ENCODE measurements at places on chromosomes 7 and 10.

DNA sequence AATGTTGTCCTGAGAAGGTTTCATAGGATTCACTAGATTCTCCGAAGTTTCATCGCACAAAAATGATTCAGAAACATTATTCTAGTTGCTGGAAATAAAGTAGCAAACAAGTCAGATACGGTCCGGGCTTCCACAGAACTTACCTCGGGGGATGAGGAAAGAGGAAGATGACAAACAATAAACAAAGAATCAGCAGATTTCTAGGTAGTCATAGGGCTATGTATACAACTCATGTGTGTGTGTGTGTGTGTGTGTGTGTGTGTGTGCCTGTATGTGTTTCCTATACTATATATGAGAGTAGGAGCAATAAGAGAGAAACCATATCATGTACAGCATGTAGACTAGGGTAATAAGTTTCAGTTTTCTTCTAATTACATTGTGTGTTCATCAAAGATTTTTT is 16.5 kb downstream of the TMEM236 start:
- DNase-seq = no peak

GRCh38 chr10:101123085-101123814 is 7.8 kb upstream of the TLX1 start:
- DNase-seq = no peak

DNA sequence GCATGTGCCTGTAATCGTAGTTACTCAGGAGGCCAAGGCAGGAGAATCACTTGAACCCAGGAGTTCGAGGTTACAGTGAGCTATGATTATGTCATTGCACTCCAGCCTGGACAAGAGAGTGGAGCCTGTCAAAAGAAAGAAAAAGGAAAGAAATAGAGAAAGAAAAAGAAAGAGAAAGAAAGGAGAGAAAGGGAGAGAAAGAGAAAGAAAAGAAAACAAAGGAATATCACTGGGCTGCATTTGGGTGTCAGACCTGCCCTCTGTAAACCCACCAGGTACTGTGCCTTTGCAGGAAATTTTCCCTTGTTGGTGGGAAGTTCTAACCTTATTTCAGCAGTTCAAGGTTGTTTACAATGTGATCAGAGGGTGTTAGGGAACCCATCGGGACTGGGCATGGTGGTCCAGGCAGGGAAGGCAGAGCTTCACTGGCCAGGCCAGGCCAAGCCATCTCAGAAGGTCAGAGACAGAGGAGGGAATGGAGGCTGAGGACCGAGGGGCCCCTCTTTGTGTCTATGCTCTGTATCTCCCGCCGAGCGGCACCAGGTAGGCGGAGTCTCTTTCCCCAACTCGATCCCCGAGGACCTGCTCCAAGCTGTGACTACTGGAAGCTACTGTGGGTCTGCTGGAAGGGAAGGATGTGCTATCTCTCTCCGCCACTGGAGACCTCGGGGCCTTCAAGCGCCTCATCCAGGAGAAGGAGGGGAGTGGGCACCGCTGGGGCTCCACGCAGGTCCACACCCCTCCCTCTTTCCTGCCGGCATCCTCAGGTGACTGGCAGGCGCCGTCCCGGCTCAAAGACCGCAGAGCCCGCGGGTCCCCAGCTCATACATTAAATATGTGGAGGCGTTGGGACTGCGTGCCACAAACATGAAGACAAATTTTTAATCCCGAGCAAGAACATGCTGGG is 15.2 kb upstream of the KAZALD1 start:
- DNase-seq = no peak

DNA sequence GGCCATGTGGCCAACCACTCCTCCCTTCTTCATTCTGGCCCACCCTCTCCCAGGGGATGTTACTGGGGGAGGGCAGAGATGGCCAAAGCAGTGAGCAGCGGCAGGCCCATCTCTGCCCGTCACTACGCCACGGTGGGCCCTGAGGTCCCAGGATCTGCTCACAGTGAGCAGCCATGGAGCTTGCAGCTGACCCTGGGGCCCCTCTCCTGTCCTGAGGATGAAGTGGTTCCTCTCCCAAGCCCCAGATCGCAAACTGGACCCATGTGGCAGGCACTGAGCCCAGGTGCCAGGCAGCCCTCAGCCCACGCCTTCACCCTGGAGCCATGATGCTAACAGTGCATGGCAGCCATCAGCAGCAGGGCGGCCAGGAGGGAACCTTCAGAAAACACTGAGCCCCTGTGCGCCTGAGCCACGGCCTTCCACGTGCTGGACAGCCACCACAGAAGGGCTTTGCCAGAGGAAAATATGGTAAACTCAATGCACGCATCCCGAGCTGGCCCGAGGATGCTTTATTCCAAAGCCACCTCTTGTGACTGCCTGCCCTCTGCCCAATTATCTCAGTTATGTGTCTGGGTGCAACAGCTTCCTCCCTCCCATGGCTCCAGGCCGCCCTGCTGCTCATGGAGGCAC is 485.7 kb downstream of the PTPRN2 start:
- DNase-seq = no peak

DNA sequence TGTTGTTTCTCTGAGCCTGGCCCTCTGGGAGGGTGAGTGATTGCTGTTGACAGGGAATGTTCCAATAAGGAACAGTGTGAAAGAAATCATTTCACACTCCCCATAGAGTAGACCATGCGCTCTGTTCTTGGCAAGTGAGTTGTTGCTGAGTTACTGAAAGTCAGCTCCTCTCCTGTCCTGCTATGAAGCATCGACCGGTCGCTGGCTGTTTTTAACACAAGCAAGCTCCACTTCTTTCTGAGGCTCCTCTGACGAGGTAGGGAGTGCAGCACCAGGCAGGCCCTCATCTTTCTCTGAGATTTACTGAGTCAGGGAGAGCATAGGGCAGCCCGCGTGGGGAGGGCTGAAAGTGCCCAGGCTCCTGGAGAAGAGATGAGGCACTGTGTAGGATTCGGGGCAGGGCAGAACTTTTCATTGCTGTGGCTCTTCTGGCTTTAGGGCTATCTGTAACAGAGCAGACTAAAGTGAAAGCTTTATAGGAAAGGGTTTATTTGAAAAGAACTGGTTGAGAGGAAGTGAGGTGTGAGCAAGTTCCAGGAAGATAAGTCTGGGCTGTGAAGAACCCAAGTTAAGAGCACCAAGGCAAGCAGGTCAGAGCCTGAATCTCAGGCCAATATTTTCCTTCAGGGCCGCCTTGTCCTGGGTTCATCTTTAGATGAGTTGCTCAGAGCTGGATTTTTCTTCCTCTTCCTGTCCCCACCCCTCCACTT is 332.2 kb downstream of the CCSER2 start:
- DNase-seq = no peak

GRCh38 chr7:37784015-37784414 is 64.4 kb upstream of the NME8 start:
- DNase-seq = no peak

DNA sequence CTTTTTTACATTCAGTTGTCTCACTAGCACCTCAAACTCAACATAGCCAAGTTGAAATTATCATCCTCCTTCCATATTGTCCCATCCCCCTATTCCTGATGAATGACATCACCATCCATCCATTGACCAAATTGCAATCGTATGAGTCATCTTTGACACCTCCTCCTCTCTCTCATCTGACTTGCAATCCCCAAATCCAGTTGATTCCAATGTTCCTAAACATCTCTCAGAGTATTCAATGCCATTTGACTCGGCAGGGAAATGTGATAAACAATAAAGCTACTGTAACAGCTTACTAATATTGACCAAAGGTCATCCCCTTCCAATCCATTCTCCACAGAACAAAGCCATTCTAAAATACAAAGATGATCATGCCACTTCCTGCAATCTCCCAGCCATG is 1047.8 kb downstream of the NRG3 start:
- DNase-seq = no peak

- DNase-seq = no peak
These were observed 22.7 kb downstream of the SLC35G1 start for GRCh38 chr10:93916257-93917063.

DNA sequence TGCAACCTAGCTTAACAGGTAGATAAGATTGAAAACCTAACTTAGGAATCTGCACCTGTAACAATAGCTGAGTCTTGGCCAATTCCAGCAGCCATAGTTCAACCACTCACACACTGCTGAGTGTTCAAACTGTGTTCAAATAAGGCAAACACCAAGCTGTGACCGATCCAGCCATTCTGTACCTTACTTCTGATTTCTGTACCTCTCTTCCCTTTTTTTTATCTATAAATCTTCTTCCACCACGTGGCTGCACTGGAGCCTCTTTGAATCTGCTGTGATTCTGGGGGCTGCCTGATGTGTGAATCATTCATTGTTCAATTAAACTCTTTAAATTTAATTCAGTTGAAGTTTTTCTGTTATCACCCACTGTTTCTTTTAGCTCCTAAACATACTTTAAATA is 15.7 kb upstream of the FOXL3 start:
- DNase-seq = no peak

GRCh38 chr7:42720012-42720411 is 191.9 kb downstream of the C7orf25 start:
- no peak for DNase-seq

- DNase-seq = no peak
These were observed 9.7 kb downstream of the MIOS start for GRCh38 chr7:7576344-7576743.

DNA sequence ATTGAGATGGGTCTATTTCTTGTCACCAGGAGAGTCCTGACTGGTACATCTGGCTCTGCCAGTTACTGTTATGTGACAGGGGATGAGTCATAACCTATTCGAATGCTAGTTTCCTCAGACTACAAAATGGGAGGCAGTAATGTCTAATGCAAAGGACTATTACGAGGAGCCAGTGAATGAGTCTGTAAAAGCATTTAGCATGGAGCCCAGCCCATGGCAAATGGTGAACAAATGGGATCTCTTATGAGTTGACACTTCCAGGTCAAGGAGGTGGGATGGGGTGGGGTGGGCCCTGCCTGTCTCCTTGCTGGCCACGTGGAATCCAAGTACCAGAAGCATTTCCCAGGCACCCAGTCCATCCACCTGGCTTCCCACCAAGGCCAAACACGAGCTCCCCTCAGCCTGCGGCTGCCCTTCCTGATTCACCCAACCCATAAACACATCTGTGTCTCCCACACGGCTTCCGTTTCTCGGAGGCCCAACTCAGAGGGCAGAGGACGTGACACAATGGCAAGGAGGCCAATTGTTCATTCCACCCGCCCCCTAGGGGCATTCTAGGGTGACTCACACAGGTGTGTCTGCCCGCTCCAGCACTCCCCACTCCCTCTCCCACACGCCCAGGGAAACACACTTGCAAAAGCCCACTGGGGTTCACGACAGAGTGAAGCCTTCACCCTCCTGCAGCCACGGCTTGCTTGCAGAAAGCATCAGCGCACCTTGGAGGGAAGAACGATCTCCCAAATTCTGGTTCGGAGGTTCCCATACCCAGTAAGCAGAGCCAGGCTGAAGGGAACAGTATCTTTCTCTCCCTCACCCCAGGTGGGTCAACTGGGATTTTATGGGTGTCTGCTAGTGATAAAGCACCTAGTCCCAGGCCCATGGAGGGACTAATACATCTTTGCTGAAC is 109.8 kb downstream of the SH3PXD2A start:
- DNase-seq = peak; percentile 61

DNA sequence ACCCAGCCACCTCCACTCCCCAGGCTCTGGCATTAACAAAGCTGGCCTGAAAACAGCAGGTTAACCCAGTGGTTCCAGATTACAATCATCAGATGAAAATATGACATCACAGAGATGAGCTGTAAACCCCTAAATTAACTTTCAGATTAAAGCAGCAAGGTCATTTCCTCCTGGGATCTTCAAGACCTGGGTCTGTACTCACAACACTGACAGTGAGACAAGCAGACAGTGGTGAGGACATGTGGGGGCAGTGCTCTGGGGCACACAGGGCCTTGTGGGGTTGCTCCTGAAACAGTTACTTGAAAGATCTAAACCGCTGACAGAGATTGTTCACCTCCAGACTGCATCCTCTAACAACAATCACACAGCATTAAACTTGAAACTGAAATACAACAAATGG is 134.1 kb downstream of the ZNF438 start:
- no peak for DNase-seq

DNA sequence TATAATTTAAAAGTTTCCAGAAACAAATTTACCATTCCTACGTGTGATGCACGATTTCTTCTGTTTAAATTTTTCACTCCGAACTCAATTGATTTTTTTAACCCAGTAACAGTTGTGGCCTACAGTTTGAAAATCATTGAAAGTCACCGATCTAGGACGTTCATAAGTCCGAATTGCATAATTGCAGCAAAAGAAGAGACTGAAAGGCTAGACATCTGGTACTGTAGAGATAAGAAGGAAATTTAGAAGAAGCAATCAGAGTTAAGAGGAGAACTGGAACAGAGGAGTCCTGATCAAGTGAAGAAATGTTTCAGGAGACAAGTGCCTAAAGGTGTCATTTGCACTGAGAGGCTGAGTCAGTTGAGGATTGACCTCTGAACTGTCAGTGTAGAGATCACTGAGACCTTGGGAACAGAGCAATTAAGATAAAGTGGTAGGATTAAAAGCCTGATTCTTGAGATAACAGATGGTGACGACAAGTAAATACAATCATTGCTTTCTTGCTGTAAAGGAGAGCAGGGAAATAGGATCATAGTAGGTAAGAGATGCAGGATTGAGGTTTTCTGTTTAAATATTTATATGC is 73.5 kb downstream of the ZFAND4 start:
- DNase-seq = no peak

DNA sequence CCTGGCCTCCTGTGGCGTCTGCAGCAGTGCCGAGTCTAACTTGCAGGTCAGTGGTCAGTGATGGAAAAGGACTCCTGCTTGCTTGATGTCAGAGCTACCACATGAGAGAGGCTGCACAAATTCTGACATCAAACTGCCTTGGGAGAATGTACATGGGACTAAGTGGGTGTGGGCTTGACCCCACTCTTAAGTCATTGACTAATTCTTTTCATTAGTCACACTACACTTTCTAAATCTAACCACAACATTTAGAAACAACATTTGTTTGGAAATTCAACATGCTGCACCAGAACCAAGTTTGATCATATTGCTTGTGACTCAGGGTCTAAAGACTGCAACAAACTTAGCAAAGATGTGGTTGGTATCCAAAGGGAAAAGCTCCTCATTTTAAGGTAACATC is 24.4 kb upstream of the CDC14C start:
- DNase-seq = no peak

DNA sequence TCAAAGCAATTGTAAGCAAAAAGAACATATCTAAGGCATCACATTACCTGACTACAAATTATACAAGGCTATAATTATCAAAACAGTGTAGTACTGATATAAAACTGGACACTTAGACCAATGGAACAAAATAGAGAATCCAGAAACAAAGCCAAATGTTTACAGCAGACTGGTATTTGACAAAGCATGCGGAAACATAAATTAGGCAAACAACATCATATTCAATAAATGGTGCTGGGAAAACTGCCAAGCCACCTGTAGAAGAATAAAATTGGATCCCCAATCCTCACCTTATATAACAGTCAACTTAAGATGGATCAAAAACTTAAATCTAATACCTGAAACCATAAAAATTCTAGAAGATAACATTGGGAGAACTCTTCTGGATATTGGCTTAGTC is 240.8 kb upstream of the POM121L12 start:
- no peak for DNase-seq

- peak; percentile 25 for DNase-seq
These were observed 146.6 kb downstream of the SH2D4B start for GRCh38 chr10:80684259-80684658.

DNA sequence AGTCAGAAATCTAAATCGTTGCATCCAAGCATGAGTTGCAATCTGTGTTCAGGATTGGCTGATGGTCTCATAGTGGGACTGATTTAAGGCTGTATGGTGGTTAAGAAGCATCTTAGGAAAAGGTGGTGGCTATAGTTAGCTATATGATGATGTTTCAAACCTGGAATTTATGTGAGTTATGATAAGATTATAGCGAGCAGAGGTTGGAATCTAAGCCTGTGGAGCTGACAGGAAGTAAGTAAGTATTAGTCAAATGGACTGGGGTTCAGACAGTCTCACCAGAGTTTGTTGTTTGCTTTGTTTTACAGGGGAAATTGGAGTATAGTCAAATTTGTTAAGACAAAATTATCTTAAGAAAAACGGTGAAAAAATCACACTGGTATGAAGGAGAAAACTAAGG is 56.7 kb downstream of the ANKRD7 start:
- DNase-seq = no peak
